ENCODE measurements at places on chromosomes 11 and 22. TPM values are rescaled to one million over a fixed set of nuclear protein-coding genes. Genes with fewer than 3 reads are reported as not detected.
A peak's percentile ranks its signal among the peaks of the same experiment; 100 is the strongest.

- no peak for DNase-seq
Measured at GRCh38 chr22:20937031-20937793, 20.0 kb downstream of the CRKL start.

GRCh38 chr11:92362989-92363388, 138.4 kb downstream of the FAT3 start:
- no peak for DNase-seq

DNA sequence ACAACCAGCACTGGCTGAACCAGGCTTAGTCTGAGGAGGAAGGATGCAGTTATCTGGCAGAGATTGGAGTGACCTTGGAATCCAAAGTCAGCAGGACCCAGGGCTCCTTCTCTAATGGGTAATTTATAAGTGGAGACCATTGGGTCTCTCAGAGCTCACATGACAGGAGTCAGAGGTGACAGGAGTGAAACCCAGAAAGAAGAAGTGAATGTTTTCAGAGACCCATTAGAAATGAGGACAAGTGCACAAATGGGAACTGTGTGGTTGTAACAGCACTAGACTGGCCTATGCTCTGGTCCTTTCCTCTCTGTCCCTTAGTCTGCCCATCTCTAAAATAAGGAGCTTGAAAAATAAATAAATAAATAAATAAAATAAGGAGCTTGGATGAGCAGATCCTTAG, 107.4 kb downstream of the SERGEF start:
- no peak for DNase-seq

DNA sequence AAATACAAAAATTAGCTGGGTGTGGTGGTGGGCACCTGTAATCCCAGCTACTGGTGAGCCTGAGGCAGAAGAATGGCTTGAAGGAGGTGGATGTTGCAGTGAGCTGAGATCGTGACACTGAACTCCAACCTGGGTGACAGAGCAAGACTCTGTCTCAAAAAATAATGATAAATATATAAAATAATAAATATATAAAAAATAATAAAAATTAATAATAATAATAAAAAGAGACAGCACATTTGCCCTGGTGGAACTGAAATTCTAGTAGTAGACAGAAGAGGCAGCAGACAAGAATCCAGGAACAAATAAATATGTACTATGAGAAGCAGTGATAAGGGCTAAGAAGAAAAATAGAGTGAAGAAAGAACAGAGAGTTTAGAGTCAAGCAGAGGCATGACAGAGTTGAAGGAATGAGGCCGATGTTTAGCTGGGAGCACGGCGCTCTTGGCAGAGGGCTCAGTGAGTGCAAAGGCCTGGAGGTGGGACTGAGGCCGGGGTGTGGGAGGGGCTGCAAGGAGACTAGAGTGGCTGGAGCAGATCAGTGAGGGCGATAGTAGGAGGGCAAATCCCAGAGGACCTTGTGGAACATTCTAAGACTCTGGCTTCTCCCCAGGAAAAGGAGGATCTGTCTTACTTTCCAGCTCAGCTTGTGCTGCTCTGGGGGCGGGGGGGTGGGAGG, 410.3 kb downstream of the MN1 start:
- DNase-seq, result no peak

GRCh38 chr11:74452366-74452765, 15.0 kb downstream of the KCNE3 start:
- no peak for DNase-seq

GRCh38 chr11:37504060-37504611, 906.1 kb upstream of the RAG2 start:
- no peak for DNase-seq

- no peak for DNase-seq
Measured at GRCh38 chr11:10379426-10379825, 74.6 kb downstream of the ADM start.

- no peak for DNase-seq
Measured at GRCh38 chr22:44293876-44294275, 18.9 kb downstream of the SHISAL1 start.

GRCh38 chr11:30046578-30046945, 29.7 kb upstream of the KCNA4 start:
- no peak for DNase-seq

- peak; percentile 15 for DNase-seq
Measured at GRCh38 chr22:36221799-36222751, 17.3 kb downstream of the APOL2 start.

GRCh38 chr22:45069925-45070324, 60.1 kb upstream of the PHF21B start:
- no peak for DNase-seq

DNA sequence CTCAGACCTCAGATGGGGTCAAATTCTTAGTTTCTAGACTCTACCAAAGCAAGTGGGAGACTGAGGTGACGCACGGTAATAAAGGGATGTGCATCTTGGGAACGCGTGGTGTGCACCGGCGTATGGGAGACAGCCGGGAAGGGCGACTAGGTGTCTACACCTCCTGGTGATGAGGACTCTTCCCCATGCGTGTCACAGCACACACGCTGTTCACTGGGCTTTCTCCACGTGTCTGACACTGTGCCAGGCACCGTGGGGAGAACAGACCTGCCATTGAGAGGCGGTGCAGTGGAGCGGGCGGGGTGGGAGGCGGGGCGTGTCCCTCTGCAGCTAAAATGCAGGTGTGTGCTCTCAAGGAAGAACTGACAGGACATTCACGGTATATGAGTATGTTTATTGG, 5.3 kb downstream of the FXYD6 start:
- DNase-seq, result no peak

- no peak for DNase-seq
Measured at GRCh38 chr22:22813126-22814075, 74.2 kb upstream of the IGLL5 start.

- DNase-seq, result no peak
Measured at GRCh38 chr22:33706100-33706499, 214.2 kb downstream of the LARGE1 start.

- peak; percentile 81 for DNase-seq
Measured at GRCh38 chr22:37193629-37194191, 5.7 kb upstream of the C1QTNF6 start.

DNA sequence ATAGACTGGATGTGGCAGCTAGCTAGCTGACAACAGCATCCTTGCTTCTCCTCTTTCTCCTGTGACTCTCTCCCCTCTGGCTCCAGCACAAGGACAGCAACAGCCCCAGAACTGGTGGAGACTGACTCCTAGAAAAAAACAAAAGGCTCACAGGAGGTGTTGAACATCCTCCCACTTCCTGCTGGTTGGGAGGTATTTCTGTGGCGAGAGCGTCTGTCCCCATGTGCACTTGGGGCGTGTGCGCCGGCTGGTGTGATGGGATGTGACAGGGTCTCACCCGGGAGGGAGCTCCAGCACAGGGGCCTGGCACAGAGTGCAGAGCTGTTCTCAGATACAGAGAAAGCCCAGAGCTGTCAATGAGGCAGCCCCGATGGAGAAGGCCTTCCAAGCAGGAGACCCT, 107.2 kb upstream of the E2F8 start:
- DNase-seq, result no peak

DNA sequence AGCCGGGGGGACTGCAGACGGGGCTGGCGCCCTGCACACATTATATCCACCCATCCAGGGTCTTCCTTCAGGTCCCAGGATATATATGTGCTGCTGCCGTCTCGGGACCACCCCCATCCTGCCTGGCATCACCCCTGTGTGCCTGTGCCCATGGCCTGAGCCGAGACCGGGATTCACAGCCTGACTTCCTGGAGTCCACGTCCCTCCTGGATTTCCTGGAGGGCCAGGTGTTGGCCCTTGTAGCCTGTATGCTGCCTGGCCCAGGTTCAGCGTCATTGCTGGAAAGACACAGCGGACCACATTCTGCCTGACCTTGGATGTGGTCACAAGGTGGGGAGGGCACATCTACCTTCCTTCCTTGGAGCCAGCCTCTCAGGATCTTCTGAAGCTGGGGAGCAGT, 551.1 kb downstream of the BRD1 start:
- DNase-seq, result no peak

GRCh38 chr11:6156628-6157359, 13.3 kb downstream of the OR52B2 start:
- DNase-seq, result no peak

DNA sequence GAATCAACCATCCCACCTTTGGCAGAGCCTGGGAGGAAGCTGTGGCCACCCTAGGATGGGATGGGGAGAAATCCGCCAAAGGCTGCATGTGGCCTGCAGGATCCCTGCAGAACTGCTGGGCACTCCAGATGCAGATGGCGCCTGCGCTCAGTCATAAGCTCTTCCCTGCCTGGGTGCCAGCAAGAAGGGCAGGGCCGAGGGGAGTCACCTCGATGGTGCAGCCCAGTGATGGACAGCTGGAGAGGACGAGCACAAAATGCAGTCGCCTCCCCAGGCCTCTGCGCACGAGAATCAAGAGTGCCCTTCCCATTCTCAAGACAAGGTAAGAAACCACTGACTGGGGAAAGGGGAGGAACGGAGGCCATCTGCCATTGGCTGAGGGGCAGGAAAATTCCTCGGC, 693.6 kb downstream of the TBC1D22A start:
- DNase-seq, result no peak

DNA sequence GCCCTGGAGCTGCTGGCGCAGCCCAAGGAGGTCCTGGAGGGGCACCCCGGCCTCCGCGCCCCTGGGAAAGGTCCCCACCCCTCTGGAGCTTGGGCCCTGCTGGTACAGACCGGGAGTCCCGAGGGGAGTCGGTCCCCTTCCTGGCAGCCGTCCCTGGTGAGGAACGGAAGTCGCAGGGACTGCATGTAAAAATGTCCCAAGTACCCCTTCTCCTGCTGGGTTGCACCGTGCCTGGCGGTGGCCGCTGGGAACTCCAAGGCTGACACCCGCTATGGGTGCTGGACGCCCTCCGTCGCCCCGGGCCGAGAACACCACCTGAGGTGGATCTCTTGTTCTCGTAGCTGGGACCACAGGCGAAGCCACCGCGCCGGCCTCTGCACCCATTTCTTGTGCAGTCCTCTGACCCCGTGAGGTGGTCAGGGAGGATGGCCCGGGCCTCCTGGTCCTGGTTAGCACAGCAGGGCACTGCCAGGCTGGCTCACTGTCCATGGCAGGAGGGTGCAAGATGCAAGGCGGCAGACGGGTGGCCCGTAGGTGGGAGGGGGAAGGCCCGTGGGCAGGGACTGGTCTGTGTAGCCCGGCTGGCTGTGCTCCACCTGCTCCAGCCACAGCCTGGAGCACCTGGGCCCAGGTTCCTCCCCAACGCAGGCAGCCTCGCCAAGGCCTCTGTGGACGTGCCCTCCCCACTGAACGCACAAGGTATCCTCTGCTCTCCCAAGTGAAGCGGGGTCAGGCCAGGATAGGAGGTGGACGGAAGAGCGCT, 165.2 kb downstream of the IGLL1 start:
- no peak for DNase-seq

- DNase-seq, result no peak
Measured at GRCh38 chr11:119218141-119218878, 12.2 kb downstream of the CBL start.

DNA sequence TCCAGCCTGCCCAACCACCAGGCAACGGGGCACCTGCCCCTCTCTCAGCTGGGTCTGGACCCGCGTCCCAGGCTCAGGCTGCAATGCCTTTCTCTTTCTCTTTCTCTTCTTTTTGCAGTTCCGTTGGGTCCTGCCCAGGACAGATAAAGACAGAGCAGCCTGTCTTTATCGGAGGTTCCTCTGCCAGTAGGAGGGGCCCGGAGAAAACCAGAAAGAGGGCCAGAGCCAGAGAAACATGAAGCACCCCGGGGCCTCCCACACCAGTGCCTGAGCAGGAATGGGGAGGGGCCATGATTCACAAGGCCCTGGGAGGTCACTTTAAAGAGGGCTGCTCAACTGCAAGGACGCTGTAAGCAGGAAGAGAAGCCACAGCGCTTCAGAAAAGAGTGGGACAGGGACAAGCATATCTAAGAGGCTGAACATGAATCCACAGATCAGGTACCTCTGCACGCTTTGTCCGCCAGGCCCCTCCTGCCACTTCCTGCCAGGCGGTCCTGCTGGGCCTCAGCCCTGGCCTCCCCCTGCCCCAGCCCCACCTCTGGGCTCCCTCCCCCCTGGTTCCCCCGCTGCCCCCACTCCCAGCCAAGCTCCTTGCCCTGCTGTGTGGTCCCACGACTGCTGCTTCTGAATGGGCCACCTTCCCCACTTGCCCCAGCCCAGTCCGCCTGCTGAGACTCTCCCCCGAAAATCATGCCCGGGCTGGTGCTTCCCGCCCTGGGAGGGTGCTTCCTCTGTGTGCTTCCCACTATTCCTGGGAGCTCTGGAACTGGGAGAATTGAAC, at the start of gene APOBEC3C:
TSS of gene APOBEC3C (plus strand) at position 316 of the 781 bp plus-strand sequence. CDS start at position 422, 106 bp downstream.
- peak; percentile 65 for DNase-seq

GRCh38 chr11:66386171-66387069, 14.9 kb upstream of the SLC29A2 start:
- DNase-seq, result peak; percentile 66

- no peak for DNase-seq
Measured at GRCh38 chr22:29062286-29062821, 723 bp upstream of the C22orf31 start.

DNA sequence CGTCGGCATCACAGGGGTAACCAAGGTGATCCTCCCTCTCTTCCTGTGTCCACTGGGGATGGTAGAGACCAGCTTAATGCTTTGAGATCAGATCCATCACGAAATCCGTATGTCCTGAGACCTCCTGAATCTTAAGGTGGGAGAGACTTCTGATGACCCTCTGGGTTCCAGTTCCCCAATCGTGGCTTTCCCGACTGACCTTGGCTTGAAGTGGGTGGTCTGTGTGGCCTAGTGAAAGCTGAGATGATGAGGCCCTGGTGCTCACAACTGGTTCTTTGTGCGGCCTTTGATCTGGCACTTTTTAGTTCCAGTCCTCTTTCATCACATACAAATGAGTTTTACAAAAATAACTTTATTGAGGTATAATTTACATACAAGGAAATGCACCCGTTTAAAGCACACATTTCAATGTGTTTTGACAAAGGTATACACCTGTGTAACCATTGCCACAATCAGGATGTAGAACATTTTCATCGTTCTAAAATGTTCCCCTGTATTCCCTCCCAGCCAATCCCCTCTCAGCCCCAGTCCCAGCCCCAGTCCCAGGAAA, 6.1 kb downstream of the MIAT start:
- no peak for DNase-seq

The DRD2 gene
- total RNA-seq, result not detected

The IL17REL gene
- 0.57 TPM for total RNA-seq

The MMP8 gene
- total RNA-seq, result not detected

The SYT7 gene
- total RNA-seq, result 0.20 TPM

The C11orf87 gene
- total RNA-seq, result not detected

The C11orf42 gene
- total RNA-seq, result not detected

The CRYBA4 gene
- total RNA-seq, result not detected

The APOA4 gene
- not detected for total RNA-seq

The IGSF9B gene
- total RNA-seq, result 40.0 TPM

The RAB3IL1 gene
- total RNA-seq, result not detected

The ENTHD1 gene
- total RNA-seq, result not detected

The OR5P2 gene
- not detected for total RNA-seq

The MAPK8IP1 gene
- total RNA-seq, result 4.1 TPM

The MMP3 gene
- total RNA-seq, result not detected

The ST3GAL4 gene
- total RNA-seq, result 4.7 TPM

The NPTXR gene
- total RNA-seq, result 1.3 TPM

The NAALADL1 gene
- 16.4 TPM for total RNA-seq

The SCARF2 gene
- total RNA-seq, result 6.9 TPM

The OR52I2 gene
- total RNA-seq, result not detected

The MADD gene
- 179 TPM for total RNA-seq

The CASP1 gene
- 67.5 TPM for total RNA-seq

All from CD4-positive, CD25-positive, alpha-beta regulatory T cell (primary cell).